Breast epithelium (tissue), 4 donors: ENCODE measurements at places on chromosomes 5 and 9. TPM values are rescaled to one million over a fixed set of nuclear protein-coding genes. Genes with fewer than 3 reads are reported as not detected.
A peak's percentile ranks its signal among the peaks of the same experiment; 100 is the strongest.

- DNase-seq: no peak
Observed at GRCh38 chr9:13524245-13524644, 244.8 kb upstream of the MPDZ start.

ERBIN gene
- 97.7 TPM for total RNA-seq

GRCh38 chr9:137816531-137817235, 60.9 kb upstream of the CACNA1B start:
- peak; percentile 41 for DNase-seq

DNA sequence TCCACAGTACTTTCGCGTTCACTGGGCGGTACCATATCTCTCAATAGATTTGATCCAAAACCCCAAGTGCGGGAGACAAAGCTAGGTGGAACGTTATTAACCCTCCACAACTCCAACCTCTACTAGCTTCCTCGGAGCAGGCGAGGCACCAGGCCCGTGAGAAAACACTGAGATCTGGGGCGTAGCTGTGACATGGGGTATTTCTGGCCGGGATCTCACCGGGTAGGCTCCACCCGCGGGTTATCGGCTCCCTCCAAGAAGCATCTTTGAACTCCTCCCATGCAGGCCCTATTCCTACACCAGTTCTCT, 350 bp upstream of the SLC25A46 start:
- no peak for DNase-seq

TMEM252 gene
- total RNA-seq: not detected

SLC4A9 gene
- not detected for total RNA-seq

GRCh38 chr9:130110166-130110565, 56.5 kb downstream of the GPR107 start:
- no peak for DNase-seq

- no peak for DNase-seq
Observed at GRCh38 chr5:138033386-138033808, 518 bp upstream of the FAM13B start.

FREM1 gene
- 4.1 TPM for total RNA-seq

DNA sequence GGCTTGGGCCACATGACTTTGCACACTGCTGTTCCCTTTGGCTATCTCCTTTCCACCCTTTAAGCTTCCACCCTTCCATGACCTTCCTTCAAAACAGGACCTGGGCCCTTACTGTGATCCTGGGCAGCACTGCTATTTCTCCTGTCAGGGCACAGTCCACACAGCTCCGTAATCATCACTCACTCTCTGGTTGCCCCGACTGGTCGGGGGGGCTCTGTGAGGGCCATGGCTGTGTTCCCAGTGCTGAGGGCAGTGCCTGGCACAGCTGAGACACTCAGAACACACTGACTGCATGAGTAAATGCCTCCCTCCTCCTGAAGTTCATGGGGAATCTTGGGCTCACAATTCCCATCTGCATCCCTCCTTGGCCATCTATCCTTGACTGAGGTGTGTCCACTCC, 12.2 kb downstream of the TRAF1 start:
- no peak for DNase-seq

FAM78A gene
- total RNA-seq: 3.7 TPM

GRCh38 chr5:98904780-98905179, 24.0 kb downstream of the CHD1 start:
- no peak for DNase-seq

GRCh38 chr5:175123542-175123941, 320.4 kb downstream of the DRD1 start:
- no peak for DNase-seq

ZNF879 gene
- 4.8 TPM for total RNA-seq

DNA sequence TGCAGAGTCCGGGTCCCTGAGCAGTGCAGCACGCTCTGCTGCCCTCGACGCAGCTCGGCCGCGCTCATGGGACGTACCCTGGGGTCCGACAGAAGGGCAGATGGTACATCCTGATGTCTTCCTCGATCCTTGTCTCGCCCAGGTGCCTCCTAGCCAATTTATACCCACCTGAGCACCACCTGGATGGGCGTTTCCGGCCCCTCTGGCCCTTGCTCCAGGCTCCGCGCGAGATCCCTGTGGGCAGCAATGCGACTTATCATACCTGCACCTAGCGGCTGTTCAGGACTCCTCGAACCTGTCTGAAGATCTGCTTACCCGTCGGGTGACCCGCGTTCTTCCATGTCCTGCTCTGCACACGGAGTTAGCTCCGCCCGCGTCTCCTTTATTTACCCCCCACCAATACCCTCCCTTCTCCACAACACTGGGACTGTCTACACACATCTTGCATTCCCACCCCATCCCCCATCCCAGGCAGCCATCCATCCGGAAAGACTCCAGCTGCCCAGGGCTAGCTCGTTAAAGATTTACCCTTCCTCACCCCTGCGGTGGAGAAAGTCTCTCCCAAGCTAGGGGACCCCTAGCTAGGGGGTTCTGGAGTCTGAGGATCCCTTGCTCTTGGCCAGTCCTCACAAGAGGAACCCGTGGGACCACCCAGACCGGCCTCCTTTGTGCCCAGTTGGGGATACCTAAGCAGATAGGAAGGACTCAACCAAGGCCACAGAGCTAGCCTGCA, at the start of gene KIF12:
Gene KIF12 (minus strand): TSS at position 357 of the 733 bp plus-strand sequence. CDS start 16 bp downstream, at position 341.
- peak; percentile 87 for DNase-seq

DNA sequence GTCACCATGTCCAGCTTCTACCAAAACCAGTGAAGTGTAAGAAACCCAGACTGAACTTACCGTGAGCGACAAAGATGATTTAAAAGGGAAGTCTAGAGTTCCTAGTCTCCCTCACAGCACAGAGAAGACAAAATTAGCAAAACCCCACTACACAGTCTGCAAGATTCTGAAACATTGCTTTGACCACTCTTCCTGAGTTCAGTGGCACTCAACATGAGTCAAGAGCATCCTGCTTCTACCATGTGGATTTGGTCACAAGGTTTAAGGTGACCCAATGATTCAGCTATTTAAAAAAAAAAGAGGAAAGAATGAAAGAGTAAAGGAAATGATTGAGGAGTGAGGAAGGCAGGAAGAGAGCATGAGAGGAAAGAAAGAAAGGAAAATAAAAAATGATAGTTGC, 19.8 kb downstream of the IL7R start:
- DNase-seq: no peak

DNA sequence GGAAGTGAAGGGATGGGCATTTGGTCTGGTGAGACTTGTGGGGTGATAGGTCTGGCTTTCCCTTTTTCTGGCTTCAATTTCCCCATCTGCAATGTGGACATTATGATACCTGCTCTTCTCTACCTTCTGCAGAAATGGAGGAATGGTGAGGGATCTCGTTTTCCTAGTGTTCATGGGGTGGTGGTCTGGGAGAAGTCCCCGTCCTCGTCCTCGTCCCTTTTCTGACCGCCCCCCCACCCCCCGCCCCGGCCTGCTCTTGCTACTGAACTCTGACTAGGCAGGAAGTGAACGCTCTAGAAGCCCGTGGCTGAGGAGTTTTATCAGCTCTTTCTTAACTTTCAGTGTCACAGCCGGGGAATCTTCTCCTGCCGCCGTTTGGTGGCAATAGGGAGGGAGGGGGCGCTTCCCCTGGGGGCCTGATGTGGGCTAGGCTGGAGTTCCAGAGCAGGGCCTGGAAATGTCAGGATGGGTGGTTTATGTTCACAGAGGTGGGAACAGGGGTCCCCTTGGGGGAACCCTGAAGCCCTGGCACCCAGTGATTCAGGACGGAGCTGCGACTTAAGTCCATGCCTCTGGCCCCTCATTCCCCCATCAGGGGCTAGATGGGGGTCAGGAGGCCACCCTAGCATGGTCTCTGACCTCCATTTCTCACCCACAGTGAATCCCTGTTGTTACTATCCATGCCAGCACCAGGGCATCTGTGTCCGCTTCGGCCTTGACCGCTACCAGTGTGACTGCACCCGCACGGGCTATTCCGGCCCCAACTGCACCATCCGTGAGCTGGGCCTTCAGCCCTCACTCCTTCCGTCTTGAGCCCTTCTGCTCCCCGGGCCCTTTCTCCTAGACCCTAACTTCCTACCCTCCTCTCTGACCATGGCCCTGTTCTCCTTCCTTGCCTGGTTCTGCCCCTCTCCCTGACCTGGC, 6.7 kb downstream of the PTGS1 start:
- no peak for DNase-seq

NUTM2G gene
- not detected for total RNA-seq
